ENCODE measurements at places on chromosomes 4 and X.

- no peaks in the 10 kb centered on the region for H3K4me1 ChIP-seq
- DNase-seq = no peak
- H3K27me3 ChIP-seq = no peaks in the 10 kb centered on the region
These were observed 76.6 kb downstream of the HTRA3 start for GRCh38 chr4:8345946-8346814.

- H3K4me3 ChIP-seq = no peak overlapping the region
- no peaks in the 10 kb centered on the region for H3K36me3 ChIP-seq
- no peaks in the 10 kb centered on the region for H3K27me3 ChIP-seq
These were observed 121.9 kb downstream of the CLCN4 start for GRCh38 chrX:10278716-10279115.

DNA sequence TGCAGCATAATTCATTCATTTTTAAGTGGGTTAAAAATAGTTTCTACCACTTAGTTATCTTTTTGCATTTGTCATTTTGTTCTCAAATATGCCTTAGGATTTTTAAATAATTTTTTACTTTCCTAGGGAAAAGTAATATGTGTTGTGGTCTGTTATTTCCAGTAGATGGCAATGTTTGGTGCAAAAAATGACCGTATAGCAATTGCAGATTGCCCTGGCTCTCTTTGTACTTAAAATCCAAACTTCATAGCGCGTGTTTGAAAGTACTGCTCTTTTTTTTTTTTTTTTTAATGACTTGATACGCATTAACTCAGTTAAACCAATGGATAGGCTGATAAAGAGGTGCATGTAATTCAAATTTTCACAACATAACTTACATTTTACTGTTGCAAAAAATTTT lies 74.4 kb upstream of the RBMX start:
- no peak overlapping the region for H3K4me3 ChIP-seq
- H3K36me3 ChIP-seq = no peaks in the 10 kb centered on the region
- no peaks in the 10 kb centered on the region for H3K4me1 ChIP-seq
- peak; percentile 7 for DNase-seq

- H3K36me3 ChIP-seq = no peaks in the 10 kb centered on the region
- no peaks in the 10 kb centered on the region for H3K4me1 ChIP-seq
- H3K4me3 ChIP-seq = no peak overlapping the region
- H3K27ac ChIP-seq = no peak overlapping the region
- no peaks in the 10 kb centered on the region for H3K27me3 ChIP-seq
These were observed 18.3 kb downstream of the GAB1 start for GRCh38 chr4:143354990-143355389.

DNA sequence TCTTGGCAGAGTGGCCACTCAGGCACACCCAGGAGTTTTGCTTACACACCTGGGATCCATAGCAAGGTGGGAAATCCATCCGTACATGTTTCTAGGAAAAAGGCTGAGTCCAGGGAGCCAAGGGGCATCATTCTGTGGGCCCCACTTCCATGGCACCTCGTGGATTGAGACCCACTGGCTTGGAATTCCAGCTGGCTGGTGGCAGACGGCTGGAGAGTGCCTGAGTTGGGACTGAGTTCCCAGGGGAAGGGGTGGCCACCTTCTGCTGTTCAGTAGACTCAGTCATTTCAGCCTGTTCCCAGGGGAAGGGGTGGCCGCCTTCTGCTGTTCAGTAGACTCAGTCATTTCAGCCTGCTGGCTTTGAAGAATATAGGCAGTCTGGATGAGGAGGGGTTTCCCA lies 366.0 kb upstream of the GRIA3 start:
- H3K4me3 ChIP-seq = no peak overlapping the region
- DNase-seq = no peak
- no peaks in the 10 kb centered on the region for H3K4me1 ChIP-seq
- no peaks in the 10 kb centered on the region for H3K36me3 ChIP-seq
- no peak overlapping the region for H3K27ac ChIP-seq

GRCh38 chrX:124325732-124326131 lies 6.7 kb upstream of the TEX13D start:
- H3K27me3 ChIP-seq = no peaks in the 10 kb centered on the region
- H3K27ac ChIP-seq = no peak overlapping the region
- H3K36me3 ChIP-seq = no peaks in the 10 kb centered on the region
- no peaks in the 10 kb centered on the region for H3K4me1 ChIP-seq
- no peak for DNase-seq
- no peak overlapping the region for H3K4me3 ChIP-seq

DNA sequence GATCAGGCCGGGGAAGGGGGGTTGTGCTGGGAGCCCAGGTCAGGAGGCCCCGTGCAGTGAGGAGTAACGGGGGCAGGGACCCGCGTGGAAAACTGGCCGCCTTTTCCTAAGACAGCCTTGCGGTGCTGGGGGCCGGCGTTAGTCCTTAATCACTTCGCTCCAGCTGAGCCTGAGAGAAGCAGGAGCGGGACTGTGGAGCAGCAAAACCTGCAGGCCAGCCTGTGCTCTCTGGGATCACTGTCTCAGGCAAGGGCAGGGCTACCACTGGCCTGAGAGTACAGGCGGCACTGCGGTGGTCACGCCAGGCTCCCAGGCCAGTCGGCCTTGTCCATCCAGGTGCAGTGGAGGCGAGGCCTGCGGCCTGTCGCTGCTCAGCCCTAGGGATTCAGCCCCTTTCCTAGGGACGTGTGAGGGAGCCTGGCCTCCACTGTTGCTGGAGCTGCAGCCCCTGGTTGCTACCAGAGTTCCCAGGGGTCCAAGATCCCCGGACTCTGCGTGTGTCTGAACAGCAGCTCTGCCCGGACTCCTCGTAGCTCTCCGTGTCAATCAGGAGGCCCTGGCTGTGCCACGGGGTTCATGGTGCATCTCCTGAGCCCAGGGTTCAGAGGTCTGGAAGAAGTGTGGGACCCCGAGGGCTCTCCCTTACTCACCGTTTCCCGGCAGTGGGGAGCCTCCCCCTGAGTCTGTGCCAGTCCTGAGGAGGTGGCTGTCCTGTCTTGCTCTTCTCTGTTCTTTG lies 2141.7 kb upstream of the TENM3 start:
- no peak overlapping the region for H3K4me3 ChIP-seq
- no peak overlapping the region for H3K27ac ChIP-seq
- no peaks in the 10 kb centered on the region for H3K36me3 ChIP-seq
- H3K27me3 ChIP-seq = no peaks in the 10 kb centered on the region
- no peak for DNase-seq
- H3K4me1 ChIP-seq = no peaks in the 10 kb centered on the region

- no peak overlapping the region for H3K4me3 ChIP-seq
- no peaks in the 10 kb centered on the region for H3K4me1 ChIP-seq
- no peaks in the 10 kb centered on the region for H3K36me3 ChIP-seq
- H3K27me3 ChIP-seq = no peaks in the 10 kb centered on the region
- no peak overlapping the region for H3K27ac ChIP-seq
These were observed 945.3 kb upstream of the GRIA3 start for GRCh38 chrX:122238801-122239200.

GRCh38 chr4:184953421-184953945 lies 64.8 kb upstream of the HELT start:
- no peaks in the 10 kb centered on the region for H3K36me3 ChIP-seq
- no peaks in the 10 kb centered on the region for H3K4me1 ChIP-seq

- H3K27ac ChIP-seq = no peak overlapping the region
- DNase-seq = no peak
- H3K27me3 ChIP-seq = no peaks in the 10 kb centered on the region
- no peaks in the 10 kb centered on the region for H3K4me1 ChIP-seq
These were observed 24.0 kb downstream of the UNC5C start for GRCh38 chr4:95524729-95525128.

DNA sequence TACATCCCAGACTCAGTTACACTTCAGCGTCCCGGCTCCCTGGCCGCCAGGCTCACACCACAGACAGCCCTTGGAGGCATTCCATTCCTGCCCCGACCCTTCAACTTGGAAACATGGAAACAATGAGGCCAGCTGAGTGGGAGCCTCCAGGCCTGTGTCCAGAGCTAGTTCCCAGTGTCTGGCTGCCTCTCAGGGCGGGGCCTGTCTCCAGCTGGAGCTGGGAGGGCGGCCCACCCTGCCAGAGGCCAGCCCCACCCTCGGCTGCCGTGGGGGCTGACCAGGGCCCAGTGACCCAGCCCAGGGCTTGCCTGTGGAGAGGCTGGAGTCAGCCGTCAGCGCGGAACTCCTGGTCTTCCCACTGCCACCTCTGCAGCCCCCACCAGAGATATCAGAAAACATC lies 37.4 kb upstream of the SPON2 start:
- no peak overlapping the region for H3K4me3 ChIP-seq
- no peak for DNase-seq
- H3K4me1 ChIP-seq = peaks cover 27% of the 10 kb centered on the region
- H3K36me3 ChIP-seq = no peaks in the 10 kb centered on the region
- no peaks in the 10 kb centered on the region for H3K27me3 ChIP-seq
- H3K27ac ChIP-seq = no peak overlapping the region

DNA sequence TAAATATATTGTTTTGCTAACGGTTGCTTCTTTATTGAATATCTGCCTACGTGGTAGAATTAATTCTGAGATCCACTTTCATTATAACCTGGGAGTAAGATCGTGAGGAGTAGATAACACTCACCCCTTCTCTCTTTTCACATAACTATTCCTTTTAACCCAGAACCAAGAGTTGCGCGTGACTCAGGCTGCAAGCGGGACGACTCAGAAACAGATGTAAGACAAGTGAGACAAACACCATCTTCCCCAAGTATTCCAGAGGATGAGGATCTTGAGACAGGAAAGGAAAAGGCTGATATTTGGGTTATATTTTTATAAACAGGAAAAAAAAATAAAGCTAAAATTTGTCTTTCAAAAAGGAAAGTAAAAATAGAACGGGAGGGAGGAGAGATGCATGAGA lies 318.8 kb upstream of the NOCT start:
- no peaks in the 10 kb centered on the region for H3K27me3 ChIP-seq
- no peaks in the 10 kb centered on the region for H3K4me1 ChIP-seq
- DNase-seq = no peak
- no peak overlapping the region for H3K27ac ChIP-seq

GRCh38 chr4:176999935-177000543 lies 207.3 kb upstream of the VEGFC start:
- no peak overlapping the region for H3K27ac ChIP-seq
- H3K27me3 ChIP-seq = no peaks in the 10 kb centered on the region
- DNase-seq = peak; percentile 59
- H3K36me3 ChIP-seq = no peaks in the 10 kb centered on the region
- H3K4me1 ChIP-seq = no peaks in the 10 kb centered on the region

DNA sequence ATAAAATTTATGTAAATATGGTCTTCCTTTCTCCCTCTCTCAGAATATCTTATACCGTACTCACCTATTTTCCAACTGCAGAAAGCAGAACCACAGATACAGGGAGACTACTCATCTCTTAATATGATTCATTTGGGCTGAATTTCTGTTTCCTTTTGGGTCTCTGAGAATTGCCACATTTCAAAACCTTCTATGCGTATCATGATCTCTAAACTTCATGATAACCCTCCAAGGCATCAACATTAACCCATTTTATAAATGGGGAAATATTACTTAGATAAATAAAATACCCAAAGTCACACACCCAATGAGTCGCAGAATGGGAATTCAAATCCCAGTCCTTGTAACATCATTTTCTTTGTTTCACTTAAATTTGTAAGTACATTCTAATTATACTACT lies 16.6 kb upstream of the PRDM8 start:
- H3K27me3 ChIP-seq = no peaks in the 10 kb centered on the region
- no peak for DNase-seq
- H3K4me1 ChIP-seq = peaks cover 4% of the 10 kb centered on the region

- no peak for DNase-seq
- H3K4me1 ChIP-seq = no peaks in the 10 kb centered on the region
- H3K36me3 ChIP-seq = no peaks in the 10 kb centered on the region
- no peak overlapping the region for H3K27ac ChIP-seq
- no peak overlapping the region for H3K4me3 ChIP-seq
- H3K27me3 ChIP-seq = no peaks in the 10 kb centered on the region
These were observed 62.2 kb downstream of the PPP1R2C start for GRCh38 chrX:42715701-42716262.

- H3K4me3 ChIP-seq = peak overlapping the region; percentile 91
- peaks cover 3% of the 10 kb centered on the region for H3K4me1 ChIP-seq
- H3K27me3 ChIP-seq = no peaks in the 10 kb centered on the region
- no peaks in the 10 kb centered on the region for H3K36me3 ChIP-seq
- no peak for DNase-seq
These were observed 600 bp downstream of the RADX start for GRCh38 chrX:106612393-106612763.

DNA sequence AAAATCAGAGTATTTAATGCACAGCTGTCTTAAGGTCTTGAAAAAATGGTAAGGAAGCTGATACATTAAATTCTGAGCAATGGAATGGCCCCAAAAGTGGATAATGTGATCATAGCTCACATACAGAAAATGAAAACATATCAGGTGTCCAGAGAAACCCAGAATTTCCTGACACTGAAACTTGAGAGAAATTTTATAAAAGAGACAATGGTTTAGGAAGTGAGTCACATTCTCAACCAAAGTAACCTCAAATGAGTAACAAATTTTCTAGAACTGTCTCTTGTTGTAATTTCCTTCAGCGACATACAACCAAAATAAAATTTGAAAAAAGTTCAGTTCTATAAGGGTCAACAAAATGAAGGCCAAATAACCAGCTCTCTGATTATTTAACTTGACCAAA lies 37.4 kb upstream of the PACRGL start:
- H3K27me3 ChIP-seq = no peaks in the 10 kb centered on the region
- no peaks in the 10 kb centered on the region for H3K36me3 ChIP-seq
- no peak for DNase-seq
- H3K4me3 ChIP-seq = no peak overlapping the region

DNA sequence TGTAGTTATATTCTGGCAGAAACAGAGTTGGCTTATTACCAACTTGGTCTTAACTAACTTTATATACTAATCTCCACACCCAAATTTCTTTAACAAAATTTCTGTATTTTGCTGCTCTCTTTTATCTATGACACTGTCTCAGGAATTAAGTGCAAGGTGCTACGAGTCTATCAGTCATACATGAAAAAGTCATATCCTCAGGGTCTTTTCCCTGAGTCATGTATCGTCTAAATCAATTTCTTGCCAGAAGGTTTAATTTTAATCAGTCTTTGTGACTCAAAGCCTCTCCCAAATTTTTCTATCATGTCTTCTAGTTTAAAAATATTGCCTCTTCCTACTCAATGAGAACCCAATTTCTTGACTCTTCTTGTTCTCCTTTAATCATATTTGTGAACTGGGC lies 1803.6 kb upstream of the PCDH7 start:
- H3K4me3 ChIP-seq = no peak overlapping the region
- H3K27me3 ChIP-seq = no peaks in the 10 kb centered on the region
- H3K4me1 ChIP-seq = no peaks in the 10 kb centered on the region
- no peak overlapping the region for H3K27ac ChIP-seq

GRCh38 chr4:2793586-2794485 lies 951 bp downstream of the SH3BP2 start:
- peaks cover 58% of the 10 kb centered on the region for H3K4me1 ChIP-seq
- peak overlapping the region; percentile 89 for H3K27ac ChIP-seq
- no peaks in the 10 kb centered on the region for H3K36me3 ChIP-seq
- H3K27me3 ChIP-seq = no peaks in the 10 kb centered on the region

DNA sequence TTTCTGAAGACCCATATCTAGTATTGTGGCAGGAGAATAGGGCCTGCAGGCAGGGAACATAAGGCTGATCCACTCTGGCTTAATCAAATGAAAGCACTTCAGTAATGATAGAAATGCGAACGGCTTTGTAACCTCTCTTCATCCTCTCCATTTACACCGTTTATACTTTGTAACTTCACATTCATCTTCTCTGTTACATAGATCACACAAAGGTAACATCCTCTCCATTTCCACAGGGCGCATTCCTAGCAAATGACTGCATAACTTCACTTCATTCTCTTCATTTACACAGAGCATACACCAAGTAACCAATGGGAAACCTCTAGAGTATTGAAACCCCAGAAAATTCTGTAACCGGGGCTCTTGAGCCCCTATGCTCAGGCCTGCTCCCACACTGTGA lies 65.5 kb upstream of the SLC34A2 start:
- no peaks in the 10 kb centered on the region for H3K4me1 ChIP-seq
- no peaks in the 10 kb centered on the region for H3K27me3 ChIP-seq
- H3K27ac ChIP-seq = no peak overlapping the region
- H3K4me3 ChIP-seq = no peak overlapping the region
- DNase-seq = no peak

Data from Panc1 (cell line).